ENCODE measurements at places on chromosomes 1 and 21.

DNA sequence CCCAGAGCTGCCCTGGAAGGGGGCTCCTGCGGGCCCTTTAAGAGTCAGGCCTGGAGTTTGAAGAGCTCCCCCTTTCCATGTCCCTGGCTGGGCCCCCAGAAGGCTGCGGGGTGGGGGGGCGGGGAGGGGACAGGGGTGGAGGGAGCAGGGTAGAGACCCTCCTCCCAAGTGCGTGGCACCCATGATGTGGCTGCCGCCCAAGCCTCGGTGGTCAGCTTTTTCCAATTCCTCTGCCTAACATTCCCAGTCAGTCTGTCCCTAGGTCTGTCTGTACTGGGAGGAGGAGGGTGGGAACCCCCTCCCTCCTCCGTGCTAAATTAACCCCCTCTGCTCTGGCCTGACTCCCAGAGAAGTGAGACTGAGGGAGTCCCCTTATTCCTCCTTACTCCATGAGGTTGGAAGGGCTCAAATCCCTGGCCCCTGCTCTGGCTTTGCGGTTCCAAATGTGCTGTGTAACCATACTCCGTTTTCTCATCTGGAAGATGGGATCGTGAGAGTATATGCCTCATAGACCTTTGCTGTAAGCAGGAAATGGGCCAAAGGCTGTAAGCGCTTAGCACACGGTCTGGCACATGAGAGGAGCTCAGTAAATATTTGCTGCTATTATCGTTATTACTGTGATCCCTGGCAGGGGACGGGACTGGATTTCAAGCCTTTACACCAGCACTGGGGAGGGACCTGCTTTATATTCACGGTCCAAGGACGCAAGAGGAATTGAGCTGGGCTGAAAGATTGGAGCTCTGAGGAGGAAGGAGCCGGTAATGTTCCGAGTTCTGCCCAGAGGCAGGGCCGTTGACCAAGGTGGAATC lies 658 bp upstream of the COL16A1 start:
- no peak for DNase-seq

DNA sequence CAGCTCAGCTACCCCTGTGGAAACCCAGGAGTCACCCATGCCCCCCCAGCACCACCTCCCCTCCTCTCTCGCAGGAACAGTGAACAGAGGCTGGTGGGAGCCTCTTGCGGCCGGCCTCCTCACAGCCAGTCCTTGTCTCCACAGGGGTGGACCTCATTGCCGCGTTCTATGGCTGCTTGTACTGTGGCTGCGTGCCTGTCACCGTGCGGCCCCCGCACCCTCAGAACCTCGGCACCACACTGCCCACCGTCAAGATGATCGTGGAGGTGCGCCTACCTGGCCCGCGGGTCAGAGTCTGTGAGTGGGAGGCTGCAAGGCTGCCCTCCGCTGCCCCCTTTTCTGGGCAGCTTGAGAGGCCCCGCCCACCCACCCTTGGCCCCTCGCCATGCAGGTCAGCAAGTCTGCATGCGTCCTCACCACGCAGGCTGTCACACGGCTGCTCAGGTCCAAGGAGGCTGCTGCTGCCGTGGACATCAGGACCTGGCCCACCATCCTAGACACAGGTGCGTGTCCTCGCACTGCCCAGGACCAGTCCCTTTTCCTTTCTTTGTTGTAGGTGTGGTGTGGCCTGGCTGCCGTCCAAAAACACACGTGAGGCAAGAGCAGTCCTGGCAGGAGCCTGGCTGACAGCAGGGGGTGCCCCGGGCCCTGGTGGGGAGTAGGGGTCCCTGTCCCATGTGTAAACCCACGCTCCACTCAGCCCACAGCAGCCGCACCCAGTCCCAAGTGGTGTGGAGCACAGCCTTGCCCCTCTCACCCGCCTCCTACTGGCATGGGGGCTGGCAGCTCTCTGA lies 50.3 kb downstream of the S100B start:
- DNase-seq, result no peak

- DNase-seq, result no peak
These were observed 811 bp upstream of the REG4 start for GRCh38 chr1:119811985-119812557.

GRCh38 chr1:4549930-4550329 lies 104.5 kb upstream of the AJAP1 start:
- DNase-seq, result no peak

DNA sequence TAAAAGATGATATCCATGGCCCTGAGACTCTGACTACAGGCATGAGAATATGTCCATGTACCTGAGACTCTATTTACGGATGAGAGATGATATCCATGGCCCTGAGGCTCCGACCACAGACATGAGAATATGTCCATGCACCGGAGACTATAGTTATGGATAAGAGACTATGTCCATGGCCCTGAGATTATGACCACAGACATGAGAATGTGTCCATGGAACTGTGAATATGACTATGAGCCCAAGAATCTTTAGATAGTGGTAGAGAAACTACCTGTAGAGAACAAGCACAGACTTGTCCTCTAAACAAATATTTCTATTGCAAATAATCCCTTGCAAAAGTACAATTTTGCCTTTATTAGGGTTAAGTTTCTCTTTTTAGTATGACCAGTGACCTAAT lies 263.2 kb downstream of the PCP4 start:
- no peak for DNase-seq

DNA sequence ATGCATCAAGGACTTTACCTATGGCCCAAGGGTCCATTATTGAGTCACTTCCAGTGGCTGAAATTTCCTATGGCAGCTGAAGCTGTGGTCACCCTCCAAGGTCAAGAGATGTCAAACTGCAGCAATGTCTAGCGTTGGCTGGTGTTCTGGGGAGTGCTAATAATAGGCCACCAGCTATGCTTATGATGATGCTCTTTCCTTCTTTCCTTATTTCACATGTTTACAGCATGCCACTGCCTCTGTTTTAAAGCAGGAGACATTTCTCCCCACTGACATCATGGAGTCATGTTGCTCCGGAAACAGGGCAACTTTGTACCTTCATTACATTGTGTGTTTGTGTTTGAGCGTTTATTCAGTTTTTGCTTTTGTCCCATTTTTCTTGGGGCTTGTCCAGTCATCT lies 62.6 kb upstream of the CYYR1 start:
- DNase-seq, result no peak

- no peak for DNase-seq
These were observed 619.3 kb downstream of the PTPRU start for GRCh38 chr1:29855561-29856160.

GRCh38 chr21:46538851-46539666 lies 65.8 kb downstream of the S100B start:
- DNase-seq, result no peak

DNA sequence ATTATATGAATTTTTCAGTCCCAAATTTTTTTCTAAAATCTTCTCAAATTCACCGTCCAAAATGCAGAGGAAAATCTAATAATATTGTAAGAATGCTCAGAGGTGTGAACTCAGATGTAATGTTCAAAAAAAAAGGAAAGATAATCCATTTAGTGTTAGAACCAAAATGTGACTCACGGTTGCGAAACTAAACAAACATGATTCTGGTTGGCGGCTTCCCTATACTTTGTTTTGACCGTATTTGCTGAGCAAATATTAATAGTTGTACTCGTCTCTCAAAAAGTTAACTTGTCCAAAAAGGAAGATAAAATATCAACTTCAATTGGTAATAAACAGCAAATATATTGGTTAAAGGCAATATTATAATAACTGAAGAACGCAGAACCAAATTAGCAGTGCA lies 34.4 kb downstream of the ZSWIM5 start:
- DNase-seq, result no peak
